Left ventricle myocardium inferior (tissue), 1 donor: ENCODE measurements at places on chromosomes 16 and 17. TPM values are rescaled to one million over a fixed set of nuclear protein-coding genes. Genes with fewer than 3 reads are reported as not detected.

- no peak for DNase-seq
Observed at GRCh38 chr17:27158382-27158781, 135.5 kb upstream of the WSB1 start.

DNA sequence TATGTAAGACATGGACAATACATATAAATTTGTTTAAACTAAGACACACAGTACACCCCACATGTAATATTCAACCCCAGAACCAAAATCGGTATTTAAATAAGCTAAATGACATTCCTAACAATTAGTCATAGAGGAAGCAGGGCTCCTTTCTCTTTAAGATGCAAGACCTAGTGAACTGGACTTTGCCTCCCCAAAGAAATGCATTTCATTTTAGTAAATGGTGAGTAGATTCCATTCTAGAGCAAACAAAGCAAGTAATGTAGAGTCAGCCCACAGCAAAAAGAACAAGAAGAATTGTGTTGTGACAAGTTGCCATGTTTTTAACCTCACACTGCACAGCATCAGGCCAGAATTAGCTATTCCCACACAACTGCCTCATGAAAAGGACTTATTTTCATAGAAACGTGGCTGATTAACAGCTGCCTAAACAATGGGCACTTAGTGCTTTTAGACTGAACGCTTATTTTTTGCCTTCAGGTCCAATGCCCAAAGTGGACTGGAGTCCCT is 14.4 kb downstream of the DNAJC7 start:
- DNase-seq = no peak

- no peak for DNase-seq
Observed at GRCh38 chr17:57578608-57579225, 166.4 kb downstream of the CCDC182 start.

GRCh38 chr16:8310323-8310722 is 280.0 kb downstream of the TMEM114 start:
- no peak for DNase-seq

DNA sequence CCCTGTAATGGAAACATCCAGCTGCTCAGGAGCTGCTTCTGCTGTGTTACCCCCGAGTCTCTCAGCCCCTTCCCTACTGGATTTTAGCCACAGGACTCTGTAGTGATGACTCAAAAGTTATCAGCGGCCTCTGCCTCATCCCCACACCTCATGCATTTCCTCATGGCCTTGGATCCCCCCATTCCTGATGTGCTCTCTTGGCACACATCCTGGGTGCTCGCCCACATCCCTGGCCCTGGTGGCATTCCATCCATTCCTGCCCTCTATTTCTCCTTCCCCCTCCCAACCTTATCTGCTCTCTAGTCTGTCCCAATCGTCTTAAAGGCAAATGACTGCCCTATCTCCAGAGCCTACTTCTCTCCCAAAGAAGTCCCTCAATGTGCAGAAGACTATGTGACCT is 24.6 kb downstream of the MARF1 start:
- no peak for DNase-seq

The SLFN14 gene
- total RNA-seq = not detected

The RAB26 gene
- total RNA-seq = 1.7 TPM

The AHSP gene
- total RNA-seq = not detected

DNA sequence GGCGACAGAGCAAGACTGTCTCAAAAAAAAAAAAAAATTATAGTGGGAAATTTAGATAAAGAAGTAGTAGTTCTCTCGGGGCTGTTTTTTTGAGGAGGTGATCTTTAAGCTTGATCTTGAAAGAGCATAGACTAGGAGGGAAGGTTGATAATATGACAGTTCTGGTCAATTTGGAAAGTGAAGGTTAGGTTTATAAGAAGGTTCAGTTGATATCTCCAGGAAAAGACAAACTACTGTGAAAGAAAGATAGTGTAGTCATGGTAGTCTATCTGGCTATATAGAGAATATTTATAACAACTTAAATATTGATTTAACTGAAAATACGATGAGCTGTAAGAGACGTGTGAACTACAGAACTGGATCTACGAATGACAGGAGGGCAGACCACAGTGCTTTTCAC is 3.1 kb downstream of the ATF7IP2 start:
- no peak for DNase-seq

- peak; percentile 39 for DNase-seq
Observed at GRCh38 chr16:49200223-49200820, 81.3 kb downstream of the CBLN1 start.

GRCh38 chr17:50048988-50049387 is 6.9 kb upstream of the ITGA3 start:
- no peak for DNase-seq

GRCh38 chr16:730666-731509 is 4.0 kb downstream of the HAGHL start:
- DNase-seq = no peak

The EXOC7 gene
- total RNA-seq = 81.1 TPM

- no peak for DNase-seq
Observed at GRCh38 chr16:57016301-57016700, 26.9 kb downstream of the NLRC5 start.

The GP2 gene
- total RNA-seq = not detected

The HCRT gene
- total RNA-seq = not detected

DNA sequence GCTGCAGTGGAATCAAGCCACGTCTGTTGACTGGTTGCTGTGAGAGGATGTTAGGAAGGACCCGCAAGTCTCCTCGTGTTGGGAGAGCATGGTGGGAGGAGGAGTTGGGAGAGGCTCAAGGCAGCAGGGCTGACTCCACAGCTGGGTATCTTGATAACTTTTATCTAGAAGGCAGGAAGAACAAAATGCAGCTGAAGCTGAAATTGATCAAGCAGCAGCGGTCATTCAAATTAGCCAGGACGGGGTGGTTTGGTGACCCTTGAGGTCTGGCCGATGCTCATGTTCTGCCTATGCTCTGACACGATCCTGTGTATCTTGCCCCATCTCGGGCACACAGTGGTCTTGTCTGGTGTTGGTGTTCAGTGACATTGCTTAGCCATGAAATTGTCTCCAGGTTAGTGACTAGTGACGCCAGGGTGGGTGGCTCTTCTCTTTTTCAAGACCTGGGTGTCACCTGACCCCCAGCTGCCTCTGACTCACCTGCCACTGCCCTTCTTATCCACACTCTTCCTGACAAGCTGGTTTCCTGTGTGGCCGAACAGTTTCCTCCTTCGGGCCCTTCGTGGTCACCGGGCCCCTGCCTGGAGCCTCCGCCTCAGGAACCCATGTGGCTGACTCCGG is 19.1 kb downstream of the NPTX1 start:
- no peak for DNase-seq

The C17orf50 gene
- total RNA-seq = not detected

The ARL16 gene
- total RNA-seq = 9.0 TPM

The CCDC102A gene
- total RNA-seq = 11.3 TPM

DNA sequence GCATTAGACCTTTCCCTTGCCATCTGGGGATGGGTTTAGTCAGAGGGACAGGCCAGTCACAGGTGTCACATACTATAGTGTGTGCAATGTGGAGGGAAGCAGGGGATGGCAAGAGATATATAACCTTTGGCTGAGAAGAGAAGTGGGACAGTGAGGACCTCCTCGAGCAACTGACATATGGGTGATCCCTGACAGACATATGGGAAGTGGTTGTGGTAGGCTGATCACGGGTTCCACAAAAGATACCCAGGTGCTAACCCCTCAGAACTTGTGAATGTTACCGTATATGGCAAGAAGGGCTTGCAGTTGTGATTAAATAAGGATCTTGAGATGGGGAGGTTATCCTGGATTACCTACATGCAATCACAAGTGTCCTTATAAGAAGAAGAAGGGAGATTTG is 188.1 kb upstream of the MPHOSPH6 start:
- no peak for DNase-seq

GRCh38 chr17:56918916-56919315 is 5.1 kb upstream of the TRIM25 start:
- DNase-seq = no peak

- DNase-seq = no peak
Observed at GRCh38 chr17:16027708-16028584, 28.3 kb downstream of the TTC19 start.

DNA sequence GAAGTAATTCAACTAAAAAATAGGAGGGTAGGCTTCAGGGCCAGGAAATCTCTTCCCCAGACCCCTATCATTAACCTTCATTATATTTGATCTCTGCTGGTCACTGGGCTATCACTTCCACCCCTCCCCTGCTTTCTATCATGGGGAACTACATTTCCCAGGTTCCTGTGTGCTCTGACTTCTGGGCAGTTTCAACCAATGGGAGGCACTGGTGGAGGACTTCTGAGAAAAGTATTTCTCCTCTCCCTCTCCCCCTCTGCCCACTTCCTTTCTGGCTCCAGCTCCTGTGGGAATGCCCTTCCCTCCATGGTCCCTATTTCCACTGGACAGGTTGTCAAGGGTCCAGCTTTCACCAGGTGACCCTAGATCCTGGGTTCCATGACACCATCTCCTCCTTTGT is 364.4 kb downstream of the C16orf95 start:
- DNase-seq = no peak

GRCh38 chr17:5793899-5794298 is 209.6 kb upstream of the NLRP1 start:
- no peak for DNase-seq

- DNase-seq = no peak
Observed at GRCh38 chr16:15915555-15916081, 27.2 kb upstream of the CEP20 start.

DNA sequence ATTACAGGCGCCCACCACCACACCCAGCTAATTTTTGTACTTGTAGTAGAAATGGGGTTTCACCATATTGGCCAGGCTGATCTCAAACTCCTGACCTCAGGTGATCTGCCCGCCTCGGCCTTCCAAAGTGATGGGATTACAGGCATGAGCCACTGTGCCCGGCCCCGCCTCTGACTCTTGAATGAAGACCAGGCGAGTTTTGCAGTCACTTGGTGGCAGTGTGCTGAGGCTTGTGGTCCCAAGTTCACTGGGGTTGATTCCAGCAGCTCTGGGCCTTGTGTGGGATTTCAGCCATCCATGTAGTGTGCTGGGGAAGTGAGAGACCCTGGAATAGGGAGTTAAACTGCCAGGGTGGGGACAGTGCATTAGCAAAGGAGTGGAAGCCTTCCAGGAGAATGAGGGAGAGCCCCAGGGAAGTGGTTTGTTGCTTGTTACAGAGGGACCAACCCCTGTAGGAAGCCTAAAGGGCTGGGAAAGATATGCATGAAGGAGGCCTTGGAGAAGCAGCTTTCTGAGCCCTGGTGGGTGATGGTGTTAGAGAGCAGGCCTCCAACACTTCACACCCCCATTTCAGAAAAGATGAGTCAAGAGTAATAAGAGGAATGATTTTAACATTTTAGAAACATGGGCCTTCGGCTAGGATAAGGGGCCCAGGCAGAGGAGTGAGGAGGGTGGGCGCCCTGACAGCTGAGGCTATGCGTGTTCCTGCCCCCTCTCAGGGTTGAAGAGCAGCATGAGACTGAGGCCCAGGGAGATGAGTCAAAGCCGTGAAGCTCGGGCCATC is 14.5 kb downstream of the PSKH1 start:
- DNase-seq = no peak

DNA sequence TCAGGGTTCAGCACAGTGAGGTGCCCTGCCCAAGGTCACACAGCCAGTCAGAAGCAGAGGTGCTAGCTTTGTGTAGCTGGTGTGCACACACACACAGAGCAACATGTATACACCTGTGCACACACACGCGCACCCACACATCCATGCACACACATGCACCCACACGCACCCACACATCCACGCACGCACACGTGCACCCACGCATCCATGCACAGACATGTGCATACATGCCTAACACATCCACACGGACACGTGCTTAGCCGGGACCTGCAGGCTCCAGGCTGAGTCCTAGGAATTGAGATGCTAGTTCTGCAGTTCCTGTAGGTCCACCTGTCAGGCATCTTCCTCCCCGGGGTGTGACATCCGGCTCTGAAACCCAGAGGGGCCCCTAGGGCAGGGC is 13.0 kb upstream of the DPEP1 start:
- no peak for DNase-seq

The MYL11 gene
- not detected for total RNA-seq

- no peak for DNase-seq
Observed at GRCh38 chr16:86556576-86556975, 1.5 kb upstream of the MTHFSD start.

DNA sequence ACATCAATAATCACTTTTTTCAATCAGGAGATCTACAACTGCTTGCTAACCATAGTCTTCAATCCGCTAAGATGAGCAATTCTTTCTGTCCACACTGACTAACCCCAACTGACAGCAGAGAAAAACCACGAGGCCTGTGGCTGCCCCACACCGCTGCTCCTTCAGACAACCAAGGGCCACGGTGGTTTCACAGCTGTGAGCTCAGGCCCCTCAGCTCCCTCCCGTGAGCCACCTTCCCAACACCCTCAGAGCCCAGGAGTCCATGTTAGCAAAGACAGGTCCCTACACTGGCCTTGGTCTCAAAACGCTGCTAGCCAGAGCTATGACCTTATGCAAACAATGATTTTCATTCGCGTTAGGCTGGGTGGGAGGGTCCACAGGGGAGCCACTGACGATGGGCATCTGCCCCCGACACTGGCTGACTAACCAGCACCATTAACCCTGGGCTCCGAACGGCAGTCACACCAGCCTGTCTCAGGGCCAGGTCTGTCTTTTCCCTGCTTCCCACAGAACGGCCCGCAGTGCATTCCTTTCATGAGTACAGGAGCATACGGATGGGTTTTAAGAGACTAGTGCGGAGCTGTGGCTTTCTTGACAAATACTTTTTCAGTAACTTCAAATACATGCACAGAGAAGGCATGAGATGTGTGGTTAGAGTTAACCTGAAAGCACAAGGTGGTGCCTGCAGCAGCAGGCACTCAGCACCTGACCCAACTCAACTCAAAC is 67.3 kb downstream of the ANKRD11 start:
- DNase-seq = no peak
